ENCODE measurements at places on chromosomes 16 and 17.

DNA sequence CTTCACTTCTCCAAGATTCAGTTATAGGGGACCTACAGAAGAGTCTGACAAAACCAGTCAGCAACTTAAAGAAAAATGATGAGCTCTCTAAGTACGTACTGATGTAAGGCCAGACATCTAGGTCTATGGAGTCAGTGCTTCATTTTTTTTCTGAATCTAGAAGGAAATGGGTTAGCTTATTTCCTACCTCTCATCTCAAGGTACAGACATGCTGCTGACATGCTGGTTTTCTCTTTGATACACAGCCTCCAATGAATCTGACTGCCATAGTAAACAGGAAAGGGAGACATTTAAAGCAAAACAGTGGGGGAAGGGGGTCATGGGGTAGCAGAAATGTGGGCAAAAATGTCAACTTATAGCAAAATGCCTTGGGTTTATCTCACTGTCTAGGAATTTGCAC, 16.4 kb downstream of the CDR2 start:
- H3K4me3 ChIP-seq, result no peak overlapping the region
- H3K36me3 ChIP-seq, result peaks cover 36% of the 10 kb centered on the region
- no peaks in the 10 kb centered on the region for H3K27me3 ChIP-seq
- H3K4me1 ChIP-seq, result peaks cover 13% of the 10 kb centered on the region
- no peak overlapping the region for H3K27ac ChIP-seq
- DNase-seq, result no peak

DNA sequence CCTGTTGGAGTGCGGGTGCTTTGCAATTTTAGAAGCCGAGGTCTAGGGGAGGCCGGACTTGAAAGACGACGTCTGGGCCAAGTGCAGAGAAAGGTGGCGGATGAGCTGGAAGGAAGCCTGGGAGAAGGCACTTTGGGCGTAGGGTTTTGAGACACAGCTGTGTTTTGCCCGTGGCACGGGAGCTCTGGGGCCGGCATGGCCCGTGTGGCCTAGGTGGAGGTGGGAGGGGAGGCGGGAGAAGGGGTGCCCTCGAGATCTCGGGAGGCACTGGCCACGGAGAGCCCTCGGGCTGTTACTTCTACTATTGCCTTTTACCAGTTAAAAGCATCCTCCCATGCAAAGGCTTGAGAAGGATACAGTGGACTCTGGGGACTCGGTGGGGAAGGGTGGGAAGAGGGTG, 161.9 kb downstream of the FOXL1 start:
- DNase-seq, result no peak
- no peak overlapping the region for H3K27ac ChIP-seq
- no peaks in the 10 kb centered on the region for H3K27me3 ChIP-seq
- H3K4me3 ChIP-seq, result no peak overlapping the region

DNA sequence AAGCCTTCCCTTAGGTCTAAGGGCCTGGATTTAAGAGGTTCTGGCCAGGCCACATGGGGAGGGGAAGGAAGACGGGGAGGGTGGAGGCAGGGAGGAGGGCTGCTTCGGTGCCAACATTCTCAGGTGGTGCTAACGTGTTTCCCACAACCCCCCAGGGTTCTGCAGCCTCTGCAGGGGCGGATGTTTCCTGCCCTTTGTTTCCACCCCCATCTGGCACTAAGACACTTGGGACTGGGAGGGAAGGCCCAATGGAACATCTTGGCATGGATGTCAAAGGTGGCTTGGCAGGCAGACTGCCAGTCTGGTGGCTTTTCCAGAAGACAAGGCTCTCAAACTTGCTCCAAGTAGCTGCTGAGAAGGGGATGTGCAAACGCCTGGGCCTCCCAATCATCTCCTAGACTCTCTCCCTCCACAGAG, 12.7 kb downstream of the HIC1 start:
- peaks cover 30% of the 10 kb centered on the region for H3K36me3 ChIP-seq
- peak; percentile 56 for DNase-seq
- peak overlapping the region; percentile 92 for H3K27ac ChIP-seq

DNA sequence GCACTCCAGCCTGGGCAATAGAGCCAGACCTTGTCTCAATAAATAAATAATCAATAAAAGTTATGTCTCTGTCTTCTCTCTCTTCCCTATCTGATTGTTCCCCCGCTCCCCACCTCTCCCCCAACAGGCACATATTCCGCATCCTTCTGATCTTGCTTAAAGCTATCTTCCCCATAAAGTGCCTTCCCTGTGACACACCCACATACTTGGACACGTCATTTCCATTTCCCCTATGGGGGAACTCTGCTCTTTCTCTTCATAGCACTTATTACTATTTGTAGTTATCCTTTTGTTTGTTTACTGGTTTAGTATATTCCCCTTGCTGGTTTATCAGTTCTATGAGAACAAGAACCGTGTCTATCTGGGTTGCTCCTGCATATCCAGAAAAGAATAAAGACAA, 14.9 kb downstream of the MYO1D start:
- H3K27ac ChIP-seq, result no peak overlapping the region
- H3K4me1 ChIP-seq, result no peaks in the 10 kb centered on the region
- DNase-seq, result no peak
- no peaks in the 10 kb centered on the region for H3K27me3 ChIP-seq

DNA sequence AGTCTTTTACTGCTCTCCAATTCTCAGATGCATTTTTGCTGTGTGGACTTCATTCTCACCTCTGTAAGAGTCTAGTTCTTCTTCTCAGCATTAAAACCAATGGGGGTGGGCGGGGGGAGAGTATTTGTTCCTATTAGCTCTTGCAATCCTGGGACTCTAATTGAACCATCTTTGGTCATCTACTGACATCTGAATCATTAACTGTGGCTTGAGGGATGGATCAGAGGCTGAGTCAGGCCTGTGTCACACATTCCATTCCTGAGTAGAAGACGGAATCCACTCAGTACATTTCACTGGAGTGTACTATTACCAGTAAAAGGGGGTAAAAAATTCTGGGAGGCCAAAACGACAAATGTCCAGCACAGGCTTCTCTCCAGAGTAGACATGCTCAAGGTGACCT, 12.8 kb upstream of the ZNF23 start:
- H3K4me3 ChIP-seq, result no peak overlapping the region
- peaks cover 3% of the 10 kb centered on the region for H3K4me1 ChIP-seq
- H3K27me3 ChIP-seq, result no peaks in the 10 kb centered on the region
- peak; percentile 92 for DNase-seq

DNA sequence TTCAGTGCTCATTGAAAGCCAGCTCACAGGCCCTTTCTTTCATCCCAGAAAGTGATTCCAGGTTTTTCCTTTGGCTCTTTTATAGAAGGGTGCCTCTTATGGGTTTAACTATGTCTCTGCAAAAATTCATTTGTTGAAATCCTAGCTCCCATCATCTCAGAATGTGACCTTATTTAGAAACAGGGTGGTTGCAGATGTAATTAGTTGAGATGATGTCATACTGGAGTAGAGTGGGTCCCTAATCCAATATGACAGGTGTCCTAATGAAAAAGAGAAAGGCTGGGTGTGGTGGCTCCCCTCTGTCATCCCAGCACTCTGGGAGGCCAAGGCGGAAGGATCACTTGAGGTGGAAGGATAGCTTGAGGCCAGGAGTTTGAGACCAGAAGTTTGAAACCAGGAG, 64.2 kb upstream of the FAM20A start:
- H3K36me3 ChIP-seq, result no peaks in the 10 kb centered on the region
- H3K4me3 ChIP-seq, result no peak overlapping the region
- no peaks in the 10 kb centered on the region for H3K4me1 ChIP-seq
- no peak for DNase-seq
- no peaks in the 10 kb centered on the region for H3K27me3 ChIP-seq

GRCh38 chr17:1060991-1061390, 64.1 kb downstream of the TIMM22 start:
- H3K27ac ChIP-seq, result no peak overlapping the region
- peaks cover 43% of the 10 kb centered on the region for H3K36me3 ChIP-seq
- H3K4me1 ChIP-seq, result peaks cover 4% of the 10 kb centered on the region

DNA sequence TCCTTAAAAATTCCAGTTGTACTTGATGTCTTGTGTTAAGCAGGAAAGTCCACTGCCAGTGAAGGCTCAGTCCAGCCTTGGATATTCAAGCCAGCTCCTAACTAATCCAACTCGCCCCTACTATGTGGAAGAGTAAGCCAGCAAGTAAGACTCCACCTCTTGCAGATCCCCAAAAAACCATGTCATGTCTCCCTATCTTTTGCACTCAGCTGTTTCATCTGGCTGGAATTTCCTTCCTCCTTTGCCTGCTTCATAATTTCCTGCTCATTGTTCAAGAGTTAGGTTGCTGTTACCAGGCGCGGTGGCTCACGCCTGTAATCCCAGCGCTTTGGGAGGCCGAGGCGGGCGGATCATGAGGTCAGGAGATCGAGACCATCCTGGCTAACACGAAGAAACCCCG, 37.8 kb downstream of the RBBP6 start:
- H3K27ac ChIP-seq, result no peak overlapping the region
- no peak overlapping the region for H3K4me3 ChIP-seq
- DNase-seq, result peak; percentile 10
- H3K27me3 ChIP-seq, result no peaks in the 10 kb centered on the region
- H3K4me1 ChIP-seq, result 0 out of 2 replicates have a peak, but pooled peaks cover 1% of the 10 kb centered on the region
- H3K36me3 ChIP-seq, result no peaks in the 10 kb centered on the region

GRCh38 chr17:9371019-9371418, 204.6 kb downstream of the STX8 start:
- H3K27ac ChIP-seq, result no peak overlapping the region
- H3K4me3 ChIP-seq, result no peak overlapping the region
- no peaks in the 10 kb centered on the region for H3K27me3 ChIP-seq
- H3K36me3 ChIP-seq, result no peaks in the 10 kb centered on the region
- peak; percentile 91 for DNase-seq

GRCh38 chr17:61126473-61127249, 273.0 kb upstream of the TBX2 start:
- H3K27ac ChIP-seq, result no peak overlapping the region
- no peaks in the 10 kb centered on the region for H3K36me3 ChIP-seq
- no peak for DNase-seq

DNA sequence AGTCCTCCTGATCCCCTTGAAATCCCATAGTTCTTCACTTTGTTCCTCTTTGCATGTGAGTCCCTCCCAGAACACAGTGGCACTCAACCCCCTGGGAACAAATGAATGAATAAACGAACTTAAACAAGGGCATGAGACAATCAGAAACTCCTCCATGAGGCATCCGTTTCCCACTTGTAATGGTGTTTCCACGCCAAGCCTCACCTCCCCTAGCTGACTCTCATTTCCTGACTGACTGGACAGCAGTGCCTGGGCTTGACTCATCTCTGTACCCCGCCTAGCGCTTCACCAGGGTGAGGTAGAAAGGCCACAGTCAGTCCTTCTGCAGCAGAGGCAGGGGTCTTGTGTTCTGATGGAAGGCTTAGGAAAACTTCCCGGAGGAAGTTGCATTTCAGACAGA, 14.2 kb downstream of the KIF1C start:
- no peaks in the 10 kb centered on the region for H3K4me1 ChIP-seq
- no peak overlapping the region for H3K27ac ChIP-seq
- no peaks in the 10 kb centered on the region for H3K27me3 ChIP-seq
- H3K36me3 ChIP-seq, result peaks cover 62% of the 10 kb centered on the region
- no peak overlapping the region for H3K4me3 ChIP-seq
- peak; percentile 72 for DNase-seq

DNA sequence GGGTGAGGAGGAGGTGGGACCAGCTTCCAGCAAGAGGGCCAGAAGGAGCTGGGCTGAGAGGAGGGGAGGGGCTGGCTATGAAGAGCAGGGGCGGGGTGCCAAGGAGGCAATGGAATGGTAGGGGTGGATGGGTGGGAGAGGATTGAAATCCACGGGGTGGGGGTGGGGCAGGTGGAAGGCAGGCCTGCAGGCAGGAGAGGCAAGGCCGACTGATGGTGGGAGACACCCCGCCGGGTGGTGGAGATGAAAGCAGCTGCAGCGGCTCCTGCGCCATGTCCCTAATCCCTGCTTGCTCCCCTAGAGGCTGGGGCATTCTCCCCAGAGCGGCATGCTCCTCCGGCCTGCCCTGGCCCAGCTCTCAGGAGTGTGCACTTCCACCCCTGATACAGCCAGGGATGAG, 27.8 kb upstream of the TAC4 start:
- no peak overlapping the region for H3K27ac ChIP-seq
- H3K27me3 ChIP-seq, result peaks cover 76% of the 10 kb centered on the region
- H3K4me1 ChIP-seq, result no peaks in the 10 kb centered on the region
- H3K4me3 ChIP-seq, result no peak overlapping the region

DNA sequence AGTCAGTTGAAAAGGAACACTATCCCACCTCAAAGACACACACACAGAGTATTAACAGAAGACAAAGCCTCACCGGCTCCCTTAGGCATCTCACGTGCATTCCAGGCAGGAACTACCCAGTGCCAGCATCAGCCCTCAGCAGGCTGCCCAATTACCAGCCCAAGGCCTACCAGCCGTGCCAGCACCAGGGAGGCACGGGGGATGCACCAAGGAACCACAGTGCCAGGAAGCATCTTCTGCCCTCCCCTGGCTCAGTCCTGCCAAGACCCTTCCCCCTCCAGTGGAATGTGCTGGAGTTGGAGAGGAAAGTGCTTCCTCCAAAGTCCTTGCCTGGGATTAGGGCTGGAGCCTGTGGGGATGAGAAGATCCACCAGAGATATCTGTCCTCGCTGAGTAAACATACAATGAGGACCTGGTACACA, 11.0 kb upstream of the KRT19 start:
- peaks cover 16% of the 10 kb centered on the region for H3K4me1 ChIP-seq
- H3K27me3 ChIP-seq, result no peaks in the 10 kb centered on the region
- peak overlapping the region; percentile 14 for H3K27ac ChIP-seq
- no peak for DNase-seq
